ENCODE measurements at places on chromosomes 5 and 9.

DNA sequence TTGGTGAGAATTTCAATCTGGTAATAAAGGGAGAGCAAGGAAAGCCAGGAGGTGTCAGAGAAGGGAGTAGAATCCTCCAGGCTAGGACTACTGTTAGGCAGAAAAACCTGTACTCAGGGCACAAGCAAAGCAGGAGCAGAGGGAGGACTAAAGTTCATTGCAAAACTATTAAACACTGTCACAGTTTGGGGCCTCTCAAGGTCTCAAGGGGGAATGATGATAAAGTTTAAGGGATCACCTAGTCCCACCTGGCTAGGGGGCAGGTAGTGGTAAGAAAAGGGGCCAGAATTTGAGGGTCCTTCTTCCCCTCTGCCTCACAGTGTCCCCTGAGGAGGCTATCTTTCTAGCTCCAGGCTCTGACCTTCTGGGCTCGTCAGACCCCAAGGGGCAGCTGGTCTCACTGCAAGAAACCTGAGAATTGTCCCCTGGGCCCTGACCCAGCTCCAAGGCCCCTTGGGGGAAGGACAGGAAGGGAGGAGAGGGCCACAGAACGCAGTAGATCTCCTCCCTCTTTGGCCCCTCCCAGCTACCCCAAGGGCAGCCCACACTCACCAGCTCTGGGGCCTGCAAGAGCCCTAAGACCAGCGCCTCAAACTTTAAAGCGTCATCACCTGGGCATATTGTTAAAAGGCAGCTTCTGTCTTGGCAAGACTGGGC, 974 bp downstream of the CCDC69 start:
- DNase-seq = no peak

- DNase-seq = no peak
These were observed 29.9 kb downstream of the TMC1 start for GRCh38 chr9:72551306-72551705.

GRCh38 chr5:151312756-151313324, 9.3 kb upstream of the SLC36A3 start:
- no peak for DNase-seq

GRCh38 chr9:127534931-127535330, 77.1 kb upstream of the STXBP1 start:
- no peak for DNase-seq

DNA sequence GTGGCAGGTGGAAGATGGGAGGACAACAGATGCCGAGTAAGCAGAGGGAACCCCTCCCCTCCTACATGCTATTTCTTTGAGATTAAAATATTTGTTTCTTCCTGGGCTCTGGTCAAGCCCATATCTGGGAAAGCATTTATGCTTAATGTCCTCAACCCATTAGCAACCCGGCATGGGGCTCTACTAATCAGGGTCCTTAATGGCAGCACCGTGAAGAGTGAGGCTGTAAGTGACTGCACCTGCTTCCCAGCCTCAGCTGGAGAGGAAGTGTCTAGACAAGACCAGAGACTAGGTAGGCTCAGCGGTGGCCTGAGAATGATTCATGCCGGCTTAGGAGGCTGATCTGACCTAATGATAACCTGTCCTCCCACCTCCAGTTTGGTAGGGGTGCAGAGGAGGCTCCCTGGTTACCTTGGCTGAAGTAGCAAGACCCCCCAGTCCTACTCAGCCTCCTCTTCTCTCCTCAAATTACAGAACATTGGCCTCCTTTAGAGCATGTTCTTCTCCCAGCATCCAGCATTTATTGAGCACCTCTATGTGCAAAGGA, 61.3 kb upstream of the HSPA9 start:
- DNase-seq = no peak

- DNase-seq = no peak
These were observed 22.1 kb upstream of the FRMD3 start for GRCh38 chr9:83560169-83560826.

- DNase-seq = peak; percentile 7
These were observed 171.7 kb downstream of the CACNA1B start for GRCh38 chr9:138049085-138049778.

DNA sequence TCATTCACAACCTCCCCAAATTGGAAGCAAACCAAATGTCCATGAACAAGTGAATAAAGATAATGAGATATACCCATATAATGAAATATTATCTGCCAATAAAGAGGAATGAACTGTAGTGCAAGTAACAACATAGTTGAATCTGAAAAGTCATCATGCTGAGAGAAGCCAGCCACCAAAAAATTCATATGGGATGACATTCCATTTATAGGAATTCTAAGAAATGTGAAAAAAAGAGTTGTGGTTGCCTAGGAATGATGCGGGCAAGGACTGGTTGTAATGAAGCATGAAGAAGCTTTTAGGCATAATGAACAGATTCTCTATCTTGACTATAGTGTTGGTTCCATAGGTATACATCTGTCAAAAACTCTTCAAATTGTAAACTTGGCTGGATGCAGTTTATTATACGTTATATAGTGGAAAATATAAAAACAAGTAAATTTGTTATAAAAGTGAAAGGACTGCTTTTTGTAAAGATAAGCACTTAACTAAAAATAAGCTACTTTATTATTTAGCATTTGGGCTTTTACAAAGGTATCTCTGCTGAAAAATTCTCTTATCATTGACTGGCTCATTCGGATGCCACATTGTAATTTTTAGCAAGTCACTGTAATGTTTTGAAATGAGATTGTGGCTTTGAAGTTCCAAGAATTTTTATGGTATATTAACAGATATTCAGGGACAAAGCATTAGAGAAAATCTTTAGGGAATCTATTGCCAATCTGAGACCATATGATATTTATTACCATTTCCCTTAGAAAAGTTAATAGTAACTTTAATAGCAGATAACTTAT, 21.2 kb upstream of the TTC23L start:
- no peak for DNase-seq

- no peak for DNase-seq
These were observed 57.6 kb downstream of the COX7C start for GRCh38 chr5:86675311-86675710.

- DNase-seq = no peak
These were observed 713.4 kb downstream of the IRX1 start for GRCh38 chr5:4309026-4309425.

DNA sequence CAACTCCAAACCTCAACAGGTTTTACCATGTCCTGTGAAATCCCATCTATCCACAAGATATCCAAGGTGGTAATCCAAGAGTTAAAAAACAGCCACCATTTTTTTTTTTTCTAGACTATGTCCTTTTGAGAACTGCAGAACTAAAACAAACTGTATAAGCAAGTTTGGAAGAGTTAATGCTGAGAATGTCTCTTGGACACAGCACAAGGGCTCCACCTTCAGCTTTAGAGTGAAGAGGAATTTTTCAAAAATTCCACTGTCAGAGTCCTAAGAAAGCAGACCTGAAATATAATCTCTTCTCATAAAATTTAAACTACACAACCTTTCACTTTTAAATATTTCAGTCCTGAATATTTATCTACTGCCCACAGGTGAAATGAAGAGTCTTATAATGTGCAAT, 167.8 kb upstream of the CCNG1 start:
- DNase-seq = no peak

GRCh38 chr5:88675708-88676636, 207.0 kb downstream of the MEF2C start:
- DNase-seq = no peak

- DNase-seq = no peak
These were observed 128.9 kb downstream of the SUSD1 start for GRCh38 chr9:112046181-112046580.

- DNase-seq = no peak
These were observed 79.4 kb downstream of the GAS1 start for GRCh38 chr9:86867804-86868313.

- no peak for DNase-seq
These were observed 19.5 kb downstream of the FLT4 start for GRCh38 chr5:180629831-180630382.

DNA sequence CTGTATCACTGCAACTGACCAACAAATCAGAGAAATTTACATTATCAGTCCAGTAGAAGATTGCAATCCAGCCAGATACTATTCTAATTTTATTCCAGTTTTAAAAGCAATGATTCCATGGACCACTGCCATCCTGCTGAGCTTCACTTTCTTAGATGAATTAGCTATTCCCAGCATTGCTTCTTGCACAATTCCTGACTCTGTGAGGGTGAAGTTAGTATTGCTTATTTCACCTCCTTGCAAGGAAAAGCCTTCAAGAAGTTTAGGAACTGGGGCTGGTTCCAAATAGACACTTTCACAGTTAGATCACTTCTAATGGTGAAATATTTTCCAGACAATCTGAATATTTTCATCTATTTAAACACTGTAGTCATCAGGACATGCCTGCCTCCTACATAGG, 338.6 kb upstream of the TNC start:
- no peak for DNase-seq

DNA sequence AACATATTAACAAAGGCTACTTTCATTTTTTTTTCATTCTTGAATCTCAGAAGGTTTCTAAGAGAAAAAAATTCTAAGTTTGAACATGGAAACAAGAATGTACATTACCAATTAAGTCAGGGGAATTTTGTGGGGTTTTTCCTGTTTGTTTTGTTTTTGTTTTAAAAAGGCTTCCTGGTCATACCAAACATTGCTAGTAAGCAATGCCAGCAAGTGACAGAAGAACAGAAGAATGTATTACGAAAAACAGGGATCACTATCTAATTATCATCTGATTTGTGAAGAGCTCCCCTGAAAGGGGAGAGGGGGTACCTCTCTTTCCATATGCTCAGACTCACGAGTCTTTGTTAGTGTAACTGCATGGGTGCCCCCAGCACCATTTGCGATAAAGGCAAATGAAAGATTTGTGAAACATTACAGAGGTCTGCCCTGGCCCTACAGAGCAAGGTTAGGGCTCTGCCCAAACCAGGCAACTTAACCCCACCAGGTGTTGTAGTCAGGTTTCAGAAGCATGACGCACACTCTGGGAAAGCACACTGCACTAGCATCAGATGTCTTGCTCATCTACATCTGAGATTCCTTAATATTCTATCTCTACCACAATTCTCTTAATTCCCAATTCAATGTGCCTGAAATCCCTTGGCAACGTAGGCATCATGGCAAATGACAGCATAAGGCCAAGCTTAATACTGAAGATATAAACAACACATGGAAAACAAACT, 268.2 kb downstream of the MLLT3 start:
- no peak for DNase-seq

- no peak for DNase-seq
These were observed 58.4 kb downstream of the ZNF510 start for GRCh38 chr9:96719521-96719920.

- no peak for DNase-seq
These were observed 8.2 kb upstream of the DOCK8 start for GRCh38 chr9:206481-206880.

DNA sequence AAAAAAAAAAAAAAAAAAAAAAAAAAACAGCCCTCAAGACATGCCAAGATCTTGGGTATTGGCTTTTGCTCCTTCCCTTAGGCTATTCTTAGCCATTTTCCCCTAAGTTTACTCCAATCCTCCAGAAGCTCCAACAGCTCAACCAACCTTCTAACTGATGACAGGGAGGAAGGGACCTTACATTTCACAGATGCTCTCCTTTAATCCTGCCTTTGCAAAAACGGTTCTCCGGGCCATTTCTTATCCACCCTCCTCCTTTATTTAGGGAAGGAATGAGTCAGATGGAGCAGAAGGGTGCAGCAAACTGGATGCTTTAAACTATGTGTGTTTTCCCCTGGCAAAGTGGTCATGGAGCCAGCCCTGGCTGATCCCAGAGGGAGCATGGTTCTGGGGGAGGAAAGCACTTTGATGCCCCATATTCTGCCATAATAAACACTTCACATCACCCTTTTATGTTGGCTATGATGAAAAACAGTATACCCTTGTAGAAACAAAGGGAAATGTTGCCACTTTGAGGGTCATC, 369.4 kb upstream of the DMAC1 start:
- DNase-seq = no peak

GRCh38 chr9:133945314-133945975, 46.7 kb downstream of the VAV2 start:
- no peak for DNase-seq

DNA sequence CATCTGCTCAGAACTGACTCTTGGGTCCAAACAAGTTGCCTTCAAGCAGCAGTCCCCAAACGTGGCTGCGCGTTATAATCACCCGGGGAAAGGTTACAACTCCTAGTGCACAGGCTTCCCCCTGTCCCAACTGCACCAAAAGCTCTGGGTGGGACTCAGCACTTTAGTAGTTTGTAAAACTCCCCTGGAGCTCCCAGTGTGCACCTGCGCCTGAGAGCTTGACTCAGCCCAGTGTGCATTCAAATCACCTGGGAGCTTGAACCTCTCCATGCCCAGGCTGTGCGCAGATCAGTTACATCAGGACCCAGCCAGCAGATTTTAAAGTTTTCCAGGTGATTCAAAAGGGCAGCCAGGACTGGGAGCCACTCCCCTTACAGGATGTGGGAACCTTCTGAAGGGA, 151.4 kb downstream of the COL23A1 start:
- no peak for DNase-seq

GRCh38 chr5:54736003-54736797, 218.6 kb downstream of the SNX18 start:
- no peak for DNase-seq

GRCh38 chr5:180318456-180319089, 26.7 kb upstream of the MAPK9 start:
- DNase-seq = no peak

- no peak for DNase-seq
These were observed 18.0 kb upstream of the SH3RF2 start for GRCh38 chr5:145918397-145918796.

GRCh38 chr5:32394981-32395380, 49.6 kb downstream of the ZFR start:
- DNase-seq = no peak

- no peak for DNase-seq
These were observed 13.6 kb upstream of the SPATA31E1 start for GRCh38 chr9:87869082-87869481.

- peak; percentile 46 for DNase-seq
These were observed 149.2 kb upstream of the KLF9 start for GRCh38 chr9:70563431-70564204.

- peak; percentile 65 for DNase-seq
These were observed 4.1 kb downstream of the NFIL3 start for GRCh38 chr9:91419222-91420191.

- DNase-seq = no peak
These were observed 81.4 kb downstream of the EDIL3 start for GRCh38 chr5:84303315-84303714.

GRCh38 chr9:15999422-16000339, 446.8 kb downstream of the CCDC171 start:
- DNase-seq = no peak

DNA sequence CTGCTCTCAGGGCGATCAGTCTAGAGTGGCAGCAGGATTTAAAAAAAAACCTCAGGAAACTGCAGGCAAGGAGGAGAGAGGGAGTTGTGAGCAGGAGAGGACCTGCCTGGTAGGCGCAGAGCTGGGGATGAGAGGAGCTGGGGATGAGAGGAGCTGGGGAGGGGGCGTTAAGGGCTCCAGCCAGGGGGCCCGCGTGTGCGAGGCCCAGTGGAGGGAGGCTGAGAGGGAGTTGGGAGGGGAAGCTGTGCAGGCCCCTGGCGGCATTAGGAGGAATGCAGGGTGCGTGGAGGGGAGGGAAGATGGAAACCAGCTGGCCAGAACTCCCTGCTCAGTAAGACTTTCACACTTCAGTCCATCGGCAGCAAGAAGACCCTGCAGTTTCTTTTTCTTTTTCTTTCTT, 45.2 kb upstream of the HMCN2 start:
- DNase-seq = no peak
